ENCODE measurements at places on chromosomes 7 and 10.

DNA sequence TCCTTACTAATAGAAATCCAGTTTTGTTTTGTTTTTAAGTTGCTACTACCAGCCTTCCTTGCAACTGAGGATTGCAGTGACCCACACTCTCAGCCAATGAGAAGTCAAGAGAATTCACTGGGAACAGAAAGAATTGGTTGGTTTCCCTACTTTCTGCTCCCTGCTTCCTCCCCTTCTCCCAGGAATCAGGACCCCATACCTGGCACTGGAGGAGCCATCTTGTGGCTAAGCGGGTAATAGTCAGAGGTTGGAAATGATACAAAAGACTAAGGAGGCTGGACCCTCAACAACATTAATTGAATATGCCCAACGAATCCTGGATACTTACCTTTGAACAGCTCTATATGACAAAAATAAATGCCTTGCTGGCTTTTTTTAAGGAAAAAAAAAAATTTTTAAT, 6.3 kb downstream of the TMEM176A start:
- DNase-seq: no peak

GRCh38 chr7:157079116-157079515, 59.6 kb upstream of the UBE3C start:
- no peak for DNase-seq

- DNase-seq: no peak
Observed at GRCh38 chr10:79313911-79314439, 33.3 kb upstream of the PPIF start.

DNA sequence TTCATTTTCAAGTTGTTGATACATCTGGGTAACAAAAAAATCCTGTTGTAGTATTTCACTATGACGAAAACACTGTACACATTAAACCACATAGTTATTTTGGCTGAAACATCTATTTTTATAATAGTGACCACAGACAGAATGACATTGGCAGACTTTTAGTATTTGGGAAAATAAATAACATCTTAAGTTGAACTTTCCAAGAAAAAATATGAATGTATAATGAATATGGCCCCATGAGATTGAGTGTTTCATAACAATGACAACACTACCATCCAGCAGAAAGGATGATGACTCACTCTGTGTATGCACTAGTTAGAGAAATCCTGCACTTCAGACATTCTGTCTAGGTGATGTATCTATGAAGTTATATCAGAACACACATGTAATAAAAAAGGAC, 118.1 kb downstream of the SEMA3D start:
- DNase-seq: no peak

GRCh38 chr10:42801135-42801534, 18.5 kb downstream of the BMS1 start:
- no peak for DNase-seq

DNA sequence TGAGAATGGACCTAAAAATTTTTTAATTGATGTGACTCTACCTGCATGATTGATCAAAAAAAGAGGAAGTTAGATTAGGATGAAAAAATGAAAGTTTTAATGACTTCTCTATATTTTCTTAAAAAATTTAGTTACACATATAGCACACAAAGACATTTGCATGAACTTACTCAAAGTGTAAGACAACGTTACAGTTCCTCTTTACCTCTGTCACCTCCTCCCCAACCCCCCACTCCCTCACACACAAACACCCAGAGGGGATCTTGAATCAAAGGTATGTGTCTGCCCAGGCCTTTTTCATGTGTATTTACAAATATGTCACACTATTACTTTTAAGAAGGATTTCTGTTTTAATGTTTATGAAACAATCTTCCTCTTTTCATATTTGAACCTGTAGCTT, 20.6 kb upstream of the CDCA7L start:
- DNase-seq: no peak

GRCh38 chr7:94580601-94581000, 71.0 kb downstream of the CASD1 start:
- DNase-seq: no peak

DNA sequence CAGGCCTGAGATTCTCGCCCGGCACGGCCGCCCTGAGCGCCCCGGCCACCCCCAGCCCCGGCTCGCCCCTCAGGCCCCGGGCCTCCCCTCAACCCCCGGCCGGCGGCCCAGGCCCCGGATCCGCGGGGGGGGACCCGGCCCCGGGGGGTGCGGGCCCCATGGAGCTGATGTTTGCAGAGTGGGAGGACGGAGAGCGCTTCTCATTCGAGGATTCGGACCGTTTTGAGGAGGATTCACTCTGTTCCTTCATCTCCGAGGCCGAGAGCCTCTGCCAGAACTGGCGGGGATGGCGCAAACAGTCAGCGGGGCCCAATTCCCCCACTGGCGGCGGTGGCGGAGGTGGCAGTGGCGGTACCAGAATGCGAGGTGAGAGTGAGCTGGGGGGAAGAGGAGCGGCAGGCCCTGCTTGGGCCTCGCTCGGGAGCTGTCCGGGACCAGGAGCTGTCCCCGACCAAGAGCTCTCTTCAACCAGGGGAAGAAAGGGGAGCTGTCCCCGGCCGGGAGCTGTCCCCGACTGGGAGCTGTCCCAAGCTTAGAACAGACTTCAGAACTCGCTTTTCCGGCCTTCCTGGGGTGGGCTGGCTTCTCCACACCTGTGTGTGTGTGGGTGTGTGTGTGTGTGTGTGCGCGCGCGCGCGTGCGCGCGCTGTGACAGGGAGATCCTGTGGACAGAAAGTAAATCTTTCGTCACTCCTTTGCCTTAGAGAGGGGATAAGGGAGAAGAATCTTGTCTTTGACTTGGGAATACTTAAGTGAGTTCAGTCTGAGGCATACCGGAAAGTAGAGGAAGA, 510 bp downstream of the ZSWIM8 start:
- peak; percentile 47 for DNase-seq

GRCh38 chr7:101164071-101164840, 1.1 kb downstream of the VGF start:
- no peak for DNase-seq

DNA sequence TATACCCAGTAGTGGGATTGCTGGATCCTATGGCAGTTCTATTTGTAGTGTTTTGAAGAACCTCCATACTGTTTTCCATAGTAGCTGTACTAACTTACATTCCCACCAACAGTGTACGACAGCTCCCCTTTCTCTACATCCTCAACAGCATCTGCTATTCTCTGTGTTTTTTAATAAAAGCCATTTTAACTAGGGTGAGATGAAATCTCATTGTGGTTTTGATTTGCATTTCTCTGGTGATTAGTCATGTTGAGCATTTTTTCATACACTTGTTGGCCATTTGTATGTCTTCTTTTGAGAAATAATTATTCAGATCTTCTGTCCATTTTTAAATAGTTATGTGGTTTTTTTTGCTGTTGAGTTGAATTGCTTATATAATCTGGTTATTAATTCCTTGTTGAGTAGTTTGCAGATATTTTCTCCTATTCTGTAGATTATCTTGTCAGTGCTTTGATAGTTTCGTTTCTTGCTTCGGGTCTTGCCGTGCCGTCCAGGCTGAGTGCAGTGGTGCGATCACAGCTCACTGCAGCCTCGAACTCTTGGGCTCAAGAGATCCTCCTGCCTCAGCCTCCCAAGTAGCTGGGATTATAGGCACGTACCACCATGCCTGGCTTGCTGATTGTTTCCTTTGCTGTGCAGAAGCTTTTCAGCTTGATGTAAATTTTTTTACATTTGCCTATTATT, 12.0 kb downstream of the MTG1 start:
- DNase-seq: no peak

- no peak for DNase-seq
Observed at GRCh38 chr10:62727934-62728333, 76.6 kb upstream of the ADO start.

- no peak for DNase-seq
Observed at GRCh38 chr7:150871601-150872000, 19.3 kb downstream of the AOC1 start.

DNA sequence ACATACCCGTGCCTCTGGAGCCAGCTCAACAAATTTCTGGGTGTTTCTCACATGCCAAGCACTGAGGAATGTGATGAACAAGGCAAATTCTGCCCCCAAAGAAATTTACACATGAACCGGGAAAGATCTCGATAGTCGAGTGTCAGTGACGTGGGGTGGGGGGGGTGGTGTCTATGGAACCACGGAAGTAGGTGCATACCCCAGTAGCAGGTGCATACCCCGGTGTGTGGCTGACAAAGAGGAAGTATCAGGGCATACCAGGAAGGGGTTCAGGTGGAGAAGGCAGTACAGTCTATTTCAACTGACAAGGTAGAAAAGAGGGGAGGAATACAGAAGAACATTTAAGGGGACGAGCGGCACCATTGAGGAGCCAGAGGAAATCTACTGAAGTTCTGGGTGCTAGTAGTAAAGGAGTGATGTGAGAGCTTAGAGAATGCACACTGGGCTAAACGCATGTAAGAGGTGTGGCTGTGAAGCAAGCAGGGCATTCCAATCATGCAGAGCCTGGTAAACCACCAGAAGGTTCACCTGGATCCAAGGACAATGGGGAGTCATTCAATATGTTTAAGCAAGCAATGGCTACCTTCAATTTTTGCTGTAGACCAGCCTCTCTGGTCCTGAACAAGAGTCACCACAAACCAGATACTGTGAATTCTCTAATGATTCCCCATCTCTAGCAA, 6.2 kb downstream of the CCDC6 start:
- DNase-seq: no peak

DNA sequence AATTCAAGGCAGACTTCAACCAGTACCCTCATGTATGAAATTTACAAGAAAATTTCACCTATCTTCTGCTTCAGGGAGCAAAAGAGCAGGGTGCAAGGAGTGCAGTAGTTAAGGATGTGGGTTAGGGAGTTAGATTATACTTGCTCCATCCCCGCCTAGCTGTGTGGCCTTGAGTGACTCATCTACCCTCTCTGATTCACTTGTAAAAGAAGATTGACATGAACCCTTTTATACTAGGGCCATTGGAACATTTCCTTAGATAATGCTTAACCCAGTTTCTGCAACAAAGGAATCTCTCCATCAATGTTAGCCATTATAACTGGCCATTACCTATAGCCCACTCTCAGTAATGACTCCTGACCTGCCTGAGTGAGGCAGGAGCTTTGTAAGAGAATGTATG, 10.2 kb upstream of the HSPA12A start:
- DNase-seq: no peak

DNA sequence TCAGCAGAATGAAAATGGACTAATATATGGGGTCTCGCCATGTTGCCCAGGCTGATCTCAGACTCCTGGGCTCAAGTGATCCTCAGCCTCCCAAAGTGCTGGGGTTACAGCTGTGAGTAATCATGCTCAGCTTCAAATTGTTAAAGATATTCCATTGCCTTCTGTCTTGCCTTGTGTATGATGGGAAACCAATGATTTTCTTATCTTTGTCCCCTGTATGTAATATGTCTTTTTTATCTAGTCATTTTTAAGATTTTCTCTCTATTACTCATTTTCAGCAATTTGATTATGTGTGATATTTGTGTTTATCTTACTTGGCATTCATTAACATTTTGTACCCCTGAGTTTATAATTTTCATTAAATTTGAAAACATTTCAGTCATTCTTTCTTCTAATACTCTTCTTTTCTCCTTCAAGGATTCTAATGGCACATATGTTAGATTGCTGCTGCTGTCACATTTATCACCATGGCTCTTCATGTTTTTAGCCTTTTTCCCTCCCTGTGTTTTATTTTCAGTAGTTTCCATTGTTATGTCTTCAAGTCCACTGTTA, 12.6 kb downstream of the LYZL1 start:
- no peak for DNase-seq

GRCh38 chr7:125399408-125399807, 469.8 kb upstream of the POT1 start:
- DNase-seq: no peak

- DNase-seq: no peak
Observed at GRCh38 chr7:130273081-130273932, 6.6 kb downstream of the CPA2 start.

DNA sequence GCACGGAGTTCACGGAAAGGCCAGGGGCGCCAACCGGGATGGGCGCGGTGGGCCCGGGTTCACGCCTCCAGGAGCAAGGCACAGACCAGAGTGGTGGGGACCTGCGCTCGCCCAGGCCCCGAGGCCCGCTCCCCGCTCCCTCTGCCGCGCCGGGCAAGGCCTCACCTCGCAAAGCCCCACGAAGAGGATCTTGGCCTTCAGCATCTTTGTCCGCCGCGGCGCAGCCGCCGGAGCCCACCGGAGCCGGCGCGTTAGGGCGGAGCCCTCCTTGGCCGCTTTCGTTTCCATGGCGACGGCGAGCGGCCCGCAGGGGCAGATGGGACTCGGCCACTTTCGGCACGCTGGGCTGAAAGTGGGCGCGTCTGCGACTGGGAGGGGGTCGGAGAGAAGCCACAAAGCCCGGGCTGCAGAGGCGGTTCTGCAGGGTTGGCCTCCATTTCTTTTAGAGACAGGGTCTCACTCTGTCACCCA, 944.4 kb upstream of the ZNF722 start:
- no peak for DNase-seq

DNA sequence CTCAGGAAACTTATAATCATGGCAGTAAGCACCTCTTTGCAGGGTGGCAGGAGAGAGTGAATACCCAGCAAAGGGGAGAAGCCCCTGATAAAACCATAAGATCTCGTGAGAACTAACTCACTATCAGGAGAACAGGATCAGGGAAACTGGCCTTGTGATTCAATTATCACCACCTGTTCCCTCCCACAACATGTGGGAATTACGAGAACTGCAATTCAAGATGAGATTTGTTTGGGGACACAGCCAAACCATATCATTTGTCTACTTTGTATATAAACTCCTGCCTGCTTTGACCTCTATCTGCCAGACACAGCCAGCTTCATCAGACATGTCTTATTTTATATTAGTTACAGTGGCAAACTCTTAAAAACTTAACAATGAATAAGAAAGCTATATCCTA, 50.4 kb downstream of the ARMC3 start:
- no peak for DNase-seq

DNA sequence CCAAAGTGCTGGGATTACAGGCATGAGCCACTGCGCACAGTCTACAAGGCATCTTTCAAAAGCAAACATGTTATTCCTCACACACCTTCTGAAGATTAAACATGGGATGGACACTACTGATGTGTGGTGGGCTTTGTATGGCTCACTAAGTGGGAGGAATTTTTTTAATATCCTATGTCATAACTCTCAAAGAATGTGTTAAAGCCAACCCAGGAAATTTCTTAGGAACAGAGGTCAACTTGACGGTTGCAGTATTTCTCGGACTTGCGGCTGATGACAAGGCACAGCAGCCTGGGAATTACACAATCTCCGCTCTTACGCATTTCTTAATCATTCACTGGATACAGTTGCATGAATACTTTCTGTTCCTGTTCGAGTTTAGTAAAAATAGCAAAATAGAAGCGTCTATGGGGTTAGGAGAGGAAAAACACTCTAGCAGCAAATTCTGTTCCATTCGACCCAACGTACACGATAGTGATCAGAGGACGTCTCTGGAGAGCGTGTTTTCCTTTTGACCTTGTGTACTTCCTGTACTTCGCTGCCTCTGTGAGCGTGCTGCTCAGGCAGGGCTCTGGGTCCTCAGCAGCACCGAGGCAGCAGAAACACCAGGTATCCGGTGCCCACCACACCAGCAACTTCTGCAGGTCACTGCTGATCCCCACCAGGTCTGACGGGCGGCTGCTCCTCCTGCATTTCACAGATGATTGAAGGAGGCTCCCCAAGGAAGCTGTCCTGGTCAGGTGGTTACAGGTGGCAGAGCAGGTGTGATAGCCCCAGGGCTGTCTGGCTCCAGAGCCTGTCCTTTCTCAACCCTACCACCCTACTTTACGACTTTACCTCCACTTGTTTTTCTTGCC, 26.4 kb upstream of the SRGN start:
- DNase-seq: peak; percentile 21

GRCh38 chr7:75953931-75954330, 39.0 kb downstream of the POR start:
- DNase-seq: no peak

- no peak for DNase-seq
Observed at GRCh38 chr10:37855636-37856035, 1.8 kb downstream of the ZNF248 start.

GRCh38 chr10:111098679-111099437, 22.0 kb downstream of the ADRA2A start:
- DNase-seq: no peak

All from activated CD4-positive, alpha-beta T cell treated with anti-CD3 and anti-CD28 coated beads for 4 hours (primary cell).